Hematopoietic multipotent progenitor cell (in vitro differentiated cells): ENCODE measurements at places on chromosomes 7 and 10.

DNA sequence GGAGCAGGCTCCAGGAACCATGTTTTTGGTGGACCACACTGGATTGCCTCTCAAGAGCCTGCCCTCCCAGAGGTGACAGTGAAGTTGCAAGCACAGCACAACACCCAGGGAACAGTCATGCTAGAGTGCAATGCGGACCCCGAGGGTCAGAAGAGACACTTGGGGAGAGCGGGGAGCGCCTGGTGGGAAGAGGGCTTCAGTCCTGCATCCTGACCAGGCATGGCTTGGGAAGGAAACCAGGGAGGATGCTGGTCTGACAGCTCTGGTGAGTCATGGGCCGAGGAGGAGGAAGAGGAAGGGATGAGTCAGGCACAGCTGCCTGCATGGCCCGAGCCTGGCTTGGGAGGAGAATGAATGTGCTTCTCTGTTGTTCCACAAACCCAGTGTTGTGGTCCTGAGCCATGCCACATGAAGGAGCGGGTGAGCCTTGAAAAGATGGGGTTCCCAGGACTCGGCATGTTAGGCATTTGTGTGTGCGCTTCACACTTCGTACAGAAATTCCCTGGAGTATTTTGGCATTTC, 29.5 kb upstream of the ANKRD2 start:
- peak; percentile 61 for DNase-seq

GRCh38 chr10:79143879-79144278, 75.1 kb downstream of the ZMIZ1 start:
- no peak for DNase-seq

GRCh38 chr7:96708872-96709271, 774 bp downstream of the SEM1 start:
- DNase-seq, result no peak

- DNase-seq, result no peak
Observed at GRCh38 chr10:69500864-69501468, 49.7 kb downstream of the TSPAN15 start.

- no peak for DNase-seq
Observed at GRCh38 chr7:29442146-29442545, 121.5 kb upstream of the PRR15 start.

DNA sequence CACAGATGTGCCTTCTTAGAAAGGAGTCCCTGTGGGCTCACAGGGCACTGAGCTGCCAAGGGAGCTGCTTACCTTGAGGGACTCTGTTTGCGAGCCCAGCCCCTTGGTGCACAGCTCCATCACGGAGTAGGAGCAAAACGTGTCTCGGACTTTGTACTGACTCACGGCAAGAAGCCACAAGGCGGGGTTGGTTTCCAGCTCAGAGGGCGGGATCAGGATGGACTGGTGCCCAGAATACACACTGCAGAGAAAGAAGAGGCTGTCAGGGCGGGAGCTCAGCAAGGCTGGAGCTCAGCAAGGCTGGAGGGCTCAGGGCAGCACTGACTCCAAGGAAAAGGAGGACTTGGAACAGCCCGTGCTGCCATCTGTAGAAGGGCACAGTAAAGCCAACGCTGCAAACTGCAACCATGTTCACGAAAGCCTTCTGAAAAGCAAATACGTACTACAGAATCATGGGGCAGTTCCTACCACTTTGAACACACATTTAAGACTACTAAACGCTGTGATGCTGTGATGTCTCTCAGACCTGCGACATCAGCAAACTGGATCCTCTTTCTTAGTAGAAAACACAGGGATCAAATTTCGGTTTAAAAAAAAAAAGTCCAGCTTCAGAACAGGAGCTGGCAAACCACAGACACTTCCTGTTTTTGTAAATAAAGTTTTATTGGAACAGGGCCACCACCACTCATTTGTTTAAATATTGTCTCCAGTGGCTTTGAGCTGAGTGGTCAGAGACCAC, 194.3 kb downstream of the ZMYND11 start:
- peak; percentile 30 for DNase-seq

DNA sequence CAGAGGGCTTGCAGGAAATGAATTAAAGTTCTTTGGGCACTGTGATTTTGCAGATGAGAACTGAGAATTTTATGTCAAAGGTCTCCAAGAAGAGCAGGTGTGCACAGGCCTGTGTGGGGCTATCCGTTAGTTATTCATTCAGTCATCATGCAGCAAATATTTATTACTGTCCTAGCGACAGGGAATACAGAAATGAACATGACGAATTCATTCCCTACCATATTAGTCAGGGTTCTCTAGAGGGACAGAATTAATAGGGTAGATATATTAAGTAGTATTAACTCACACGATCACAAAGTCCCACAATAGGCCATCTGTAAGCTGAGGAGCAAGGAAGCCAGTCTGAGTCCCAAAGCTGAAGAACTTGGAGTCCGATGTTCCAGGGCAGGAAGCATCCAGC, 2.9 kb upstream of the MMP21 start:
- DNase-seq, result no peak

DNA sequence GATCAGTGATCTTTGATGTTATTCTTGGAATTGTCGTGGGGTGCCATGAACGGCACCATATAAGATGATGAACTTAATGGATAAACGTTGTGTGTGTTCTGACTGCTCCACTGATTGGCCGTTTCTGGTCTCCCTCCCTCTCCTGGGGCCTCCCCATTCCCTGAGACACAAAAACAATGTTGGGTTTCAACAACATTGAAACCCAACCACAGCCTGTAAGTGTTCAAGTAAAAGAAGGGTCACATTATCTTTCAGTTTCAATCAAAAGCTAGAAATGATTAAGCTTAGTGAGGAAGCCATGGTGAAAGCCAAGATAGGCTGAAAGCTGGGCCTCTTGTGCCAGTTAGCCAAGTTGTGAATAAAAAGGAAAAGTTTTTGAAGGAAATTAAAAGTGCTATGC, 19.5 kb downstream of the EN2 start:
- no peak for DNase-seq

DNA sequence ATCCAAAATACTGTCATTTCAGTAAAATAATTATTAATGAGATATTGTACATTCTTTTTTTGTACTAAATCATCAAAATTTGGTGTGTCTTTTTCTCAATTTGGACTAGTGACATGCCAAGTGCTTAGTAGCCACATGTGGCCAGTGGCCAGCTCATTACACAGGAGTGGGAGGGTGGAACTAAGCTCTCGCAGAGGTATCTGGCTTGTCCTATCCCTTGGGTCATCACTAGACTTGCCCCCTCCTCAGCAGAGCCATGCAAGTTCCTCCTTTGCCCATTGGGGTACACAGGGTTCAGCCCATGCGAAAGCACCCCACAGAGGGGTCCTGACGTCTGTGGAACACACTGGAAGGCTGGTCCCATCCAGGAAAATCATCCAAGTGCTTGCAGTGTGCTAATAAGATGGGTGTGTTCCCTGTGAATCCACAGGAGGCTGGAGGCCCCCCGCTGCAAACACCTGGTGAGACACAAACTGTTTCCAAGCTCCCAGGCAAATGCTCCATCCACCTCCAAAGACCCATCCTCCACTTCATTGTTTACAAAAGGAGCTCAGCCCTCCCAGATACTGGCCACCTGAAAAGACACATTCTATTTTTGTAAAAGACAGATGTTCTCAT, 1.3 kb downstream of the ARHGAP22 start:
- no peak for DNase-seq

DNA sequence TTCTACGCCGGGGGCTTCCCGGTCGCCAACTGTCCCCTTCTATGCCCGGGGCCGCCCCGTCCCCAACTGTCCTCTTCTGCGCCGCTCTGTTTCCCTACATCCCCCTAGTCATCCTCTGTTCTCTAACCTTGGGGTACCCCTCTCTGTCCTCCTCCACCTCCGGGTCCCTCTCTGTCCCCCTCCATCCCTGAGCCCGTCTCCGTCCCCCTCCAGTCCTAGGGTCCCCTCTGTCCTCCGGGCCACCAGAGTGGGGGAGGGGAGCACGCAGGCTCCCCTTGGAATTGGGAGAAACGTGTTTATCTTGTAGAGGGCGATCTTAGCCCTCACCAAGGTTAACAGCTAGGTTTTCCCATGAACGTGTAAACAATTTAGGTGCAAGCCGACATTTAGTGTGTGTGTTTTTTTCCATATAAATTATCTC, 852 bp upstream of the KLF6 start:
- DNase-seq, result no peak

GRCh38 chr10:90819911-90820310, 37.9 kb downstream of the HTR7 start:
- no peak for DNase-seq

- DNase-seq, result peak; percentile 44
Observed at GRCh38 chr10:28241741-28242399, 61.0 kb downstream of the MPP7 start.

GRCh38 chr7:121054925-121055324, 66.4 kb downstream of the CPED1 start:
- no peak for DNase-seq
